Stimulated activated CD4-positive, alpha-beta T cell treated with anti-CD3 and anti-CD28 coated beads, Interleukin-15, amount 100 ng/mL, for 1 hour (primary cell): ENCODE measurements at places on chromosomes 2 and 18.

GRCh38 chr2:216118474-216118873, 9.3 kb downstream of the XRCC5 start:
- no peak for DNase-seq

DNA sequence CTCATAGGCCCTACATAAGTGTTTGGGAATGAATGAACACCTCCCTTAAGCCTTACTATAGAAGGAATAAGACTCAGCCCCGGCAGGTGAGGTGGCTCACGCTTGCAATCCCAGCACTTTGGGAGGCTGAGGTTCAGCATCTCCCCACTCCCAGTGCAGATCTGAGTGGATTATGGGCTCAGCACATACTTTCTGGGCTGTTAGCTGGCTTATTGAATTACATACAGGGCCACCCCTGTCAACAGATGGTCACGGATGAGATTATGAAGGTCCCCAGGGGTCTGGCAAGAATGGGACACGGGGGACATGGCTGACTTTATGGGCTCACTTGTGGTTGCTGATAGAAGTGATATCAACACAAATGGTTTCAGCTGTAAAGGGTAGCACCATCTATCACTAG, 322.3 kb downstream of the TSN start:
- no peak for DNase-seq

GRCh38 chr2:46574457-46575355, 95.3 kb downstream of the TMEM247 start:
- DNase-seq: no peak

DNA sequence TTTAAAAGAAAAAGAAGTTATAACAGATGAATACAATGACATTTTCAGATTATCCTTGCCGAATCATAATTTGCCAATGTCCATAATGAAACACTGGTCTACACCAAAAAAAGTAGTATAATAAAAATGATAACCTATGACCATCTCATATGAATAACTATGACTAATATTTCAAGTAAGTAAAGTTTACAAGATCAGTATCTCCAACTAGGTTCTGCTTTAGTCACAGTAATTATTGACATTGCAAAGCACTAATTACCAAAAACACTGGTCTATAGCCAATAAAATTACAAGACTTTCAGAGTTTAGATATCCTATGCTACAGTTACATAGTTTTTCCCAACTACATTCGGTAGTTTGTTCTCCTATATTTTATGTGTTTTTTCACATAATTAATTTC, 136.7 kb downstream of the MEMO1 start:
- no peak for DNase-seq

GRCh38 chr2:30665761-30666265, 141.4 kb downstream of the CAPN13 start:
- DNase-seq: no peak

- DNase-seq: no peak
Observed at GRCh38 chr18:9743200-9744016, 35.3 kb downstream of the RAB31 start.

DNA sequence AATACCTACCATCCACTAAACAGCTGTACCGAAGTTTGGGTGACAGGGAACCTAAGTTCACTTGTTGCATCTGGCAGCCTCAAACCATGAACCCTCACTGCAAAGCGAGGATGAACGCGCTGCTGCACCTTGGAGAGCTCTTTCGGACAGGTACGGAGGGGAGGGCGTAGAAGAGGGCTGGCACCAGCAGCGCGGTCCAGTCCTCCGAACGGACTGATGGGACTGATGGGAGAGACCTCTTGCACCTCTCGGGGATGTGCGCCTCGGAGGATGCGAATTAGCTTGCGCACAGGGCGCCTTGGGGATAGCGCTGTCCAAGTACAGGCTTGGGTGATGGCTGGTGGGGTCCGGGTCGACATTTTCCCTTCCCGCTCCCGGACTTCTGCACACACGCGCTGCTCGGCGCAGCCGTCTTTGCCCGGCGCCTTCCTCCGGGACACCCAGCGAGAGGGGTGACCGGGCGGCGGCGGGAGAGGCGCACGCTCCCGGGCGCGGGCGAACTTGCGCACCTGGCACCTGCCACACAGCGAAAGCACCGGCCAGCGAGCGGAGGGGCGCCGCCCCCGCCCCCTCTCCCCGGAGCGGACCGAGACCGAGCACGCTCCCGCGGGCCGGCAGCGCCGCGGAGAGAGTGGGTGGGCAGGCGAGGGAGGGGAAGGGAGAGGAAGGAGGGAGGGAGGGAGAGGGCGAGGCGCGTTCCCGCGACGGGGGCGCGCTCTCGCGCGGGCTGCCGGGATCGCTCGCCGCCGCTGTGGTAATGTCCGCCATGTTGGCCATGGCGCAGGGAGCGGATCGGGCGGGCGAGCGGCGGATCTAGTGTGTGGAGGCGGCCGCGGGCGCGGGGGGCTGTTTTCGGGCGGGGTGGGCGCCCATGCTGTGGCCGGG, at the start of gene EPC2:
EPC2 (plus strand) TSS at position 754 of the 885 bp plus-strand sequence. CDS start 267 bp downstream, outside the sequence.
- peak; percentile 86 for DNase-seq

DNA sequence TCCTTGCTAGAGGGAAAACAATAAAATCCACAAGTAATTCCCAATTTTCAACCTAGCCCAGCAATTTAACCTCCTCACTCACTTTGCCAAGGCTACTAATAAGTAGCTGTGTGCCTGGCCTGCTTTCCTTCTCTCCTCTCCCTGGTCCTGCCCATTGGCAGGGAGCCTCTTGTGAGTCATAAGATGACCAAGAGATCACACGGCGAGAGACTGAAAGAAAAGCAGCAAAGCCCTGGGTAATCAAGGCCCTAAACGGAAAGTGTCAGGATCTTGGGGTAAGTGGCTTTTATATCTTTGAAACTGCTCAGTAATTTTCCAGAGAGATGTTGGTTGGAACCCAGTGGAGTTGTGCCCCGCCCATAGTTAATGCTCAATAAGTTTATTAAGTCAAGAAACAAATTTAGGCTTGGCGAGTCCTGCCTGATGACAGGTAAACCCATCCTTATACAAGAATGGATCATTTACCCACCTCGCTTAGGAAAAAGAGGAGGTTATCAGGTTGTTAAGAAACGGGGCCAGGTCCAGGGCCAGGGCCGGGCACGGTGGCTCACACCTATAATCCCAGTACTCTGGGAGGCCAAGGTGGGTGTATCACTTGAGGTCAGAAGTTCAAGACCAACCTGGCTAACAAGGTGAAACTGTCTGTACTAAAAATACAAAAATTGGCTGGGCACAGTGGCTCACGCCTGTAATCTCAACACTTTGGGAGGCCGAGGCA, 10.0 kb upstream of the ADAM17 start:
- DNase-seq: no peak

DNA sequence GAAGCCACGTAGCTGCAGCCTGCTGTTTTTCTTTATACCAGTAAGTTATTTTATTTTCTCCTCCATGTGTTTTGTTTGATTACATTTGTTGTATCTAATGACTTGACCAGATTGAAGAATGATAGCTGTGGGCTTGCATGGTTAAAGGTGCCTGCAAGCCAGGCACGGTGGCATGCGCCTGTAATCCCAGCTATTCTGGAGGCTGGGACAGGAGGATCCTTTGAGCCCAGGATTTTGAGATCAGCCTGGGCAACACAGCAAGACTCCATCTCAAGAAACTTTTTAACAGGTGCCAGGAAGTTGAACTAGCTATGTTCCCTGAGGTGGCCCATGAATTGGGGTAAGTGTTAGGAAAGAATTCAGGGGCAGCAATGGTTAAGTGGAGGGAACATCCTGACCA, 179.4 kb downstream of the IRS1 start:
- DNase-seq: no peak

DNA sequence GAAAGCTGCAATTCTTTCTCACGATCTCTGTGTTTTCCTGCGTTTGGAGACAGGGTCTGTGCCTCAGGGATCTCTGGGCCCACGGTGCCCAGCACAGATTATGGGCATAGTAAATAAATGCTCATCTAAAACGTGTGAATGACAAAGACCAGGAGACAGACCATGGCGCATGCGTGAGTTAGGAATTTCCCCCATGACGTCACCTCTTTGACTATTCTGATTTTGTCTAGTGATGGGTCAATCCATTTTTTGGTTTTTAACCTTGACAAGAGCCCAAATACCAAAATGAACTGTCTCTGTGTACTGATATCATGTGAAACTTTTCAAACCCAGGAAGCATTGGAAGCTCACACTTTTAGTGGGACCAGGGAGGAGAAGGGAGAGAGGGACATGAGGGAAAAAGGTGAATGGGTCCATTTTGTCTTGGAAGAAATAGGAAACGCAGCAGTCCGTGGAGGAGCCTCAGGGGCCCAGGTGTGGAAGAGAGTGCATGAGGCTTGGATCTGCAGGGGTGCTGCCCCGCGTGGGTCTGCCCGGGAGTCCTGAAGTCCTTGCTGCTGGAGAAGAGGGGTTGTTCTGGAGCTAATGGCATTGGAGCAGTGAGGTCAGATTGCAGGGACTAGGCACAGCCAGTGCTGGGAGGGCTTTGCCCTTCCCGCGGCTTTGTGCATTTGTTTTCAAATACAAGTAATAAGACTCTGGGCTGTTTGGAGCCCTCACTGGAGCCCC, 172.2 kb downstream of the ASB1 start:
- no peak for DNase-seq

GRCh38 chr2:60884800-60885199, 3.4 kb downstream of the REL start:
- no peak for DNase-seq

DNA sequence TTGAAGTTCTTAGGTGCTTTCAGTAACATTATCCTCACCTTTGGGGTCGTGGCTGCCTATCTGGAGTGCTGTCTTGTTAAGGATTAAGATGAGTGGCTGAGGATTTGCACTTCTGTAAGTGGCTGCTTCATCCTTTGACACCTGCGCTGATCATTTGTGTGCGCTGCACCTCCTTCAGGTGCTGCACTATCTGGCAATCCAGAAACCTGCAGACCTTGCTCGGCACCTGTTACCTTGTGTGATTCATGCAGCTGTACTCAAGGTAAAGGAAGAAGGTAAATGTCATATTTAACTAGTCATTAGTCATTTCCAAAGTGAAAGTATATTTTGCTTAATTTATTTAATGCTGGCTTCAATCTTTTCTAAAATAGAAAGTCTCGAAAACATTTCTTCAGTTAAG, 110.3 kb downstream of the RAB3GAP1 start:
- DNase-seq: no peak

DNA sequence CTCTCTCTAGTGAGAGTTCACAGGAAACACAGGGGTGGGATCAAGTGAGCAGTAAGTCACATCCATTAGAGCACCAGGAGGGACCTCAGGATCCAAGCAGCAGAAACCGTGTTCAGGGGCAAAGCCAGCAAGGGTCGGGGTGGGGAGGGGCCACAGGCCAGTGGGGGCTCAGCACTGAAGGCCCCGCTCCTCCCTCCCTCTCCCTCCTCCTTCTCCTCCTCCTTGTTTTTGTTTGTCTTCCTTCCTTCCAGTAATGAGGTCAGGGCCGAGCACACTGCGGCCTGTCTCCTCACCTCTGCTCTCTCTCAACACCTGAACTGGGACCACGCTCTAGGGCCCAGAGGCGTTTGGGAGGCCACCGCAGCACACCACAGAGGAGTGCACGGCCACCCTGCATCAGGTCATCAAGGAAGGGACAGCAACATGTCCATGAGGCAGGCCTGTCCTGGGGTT, 20.9 kb downstream of the MTERF4 start:
- no peak for DNase-seq

DNA sequence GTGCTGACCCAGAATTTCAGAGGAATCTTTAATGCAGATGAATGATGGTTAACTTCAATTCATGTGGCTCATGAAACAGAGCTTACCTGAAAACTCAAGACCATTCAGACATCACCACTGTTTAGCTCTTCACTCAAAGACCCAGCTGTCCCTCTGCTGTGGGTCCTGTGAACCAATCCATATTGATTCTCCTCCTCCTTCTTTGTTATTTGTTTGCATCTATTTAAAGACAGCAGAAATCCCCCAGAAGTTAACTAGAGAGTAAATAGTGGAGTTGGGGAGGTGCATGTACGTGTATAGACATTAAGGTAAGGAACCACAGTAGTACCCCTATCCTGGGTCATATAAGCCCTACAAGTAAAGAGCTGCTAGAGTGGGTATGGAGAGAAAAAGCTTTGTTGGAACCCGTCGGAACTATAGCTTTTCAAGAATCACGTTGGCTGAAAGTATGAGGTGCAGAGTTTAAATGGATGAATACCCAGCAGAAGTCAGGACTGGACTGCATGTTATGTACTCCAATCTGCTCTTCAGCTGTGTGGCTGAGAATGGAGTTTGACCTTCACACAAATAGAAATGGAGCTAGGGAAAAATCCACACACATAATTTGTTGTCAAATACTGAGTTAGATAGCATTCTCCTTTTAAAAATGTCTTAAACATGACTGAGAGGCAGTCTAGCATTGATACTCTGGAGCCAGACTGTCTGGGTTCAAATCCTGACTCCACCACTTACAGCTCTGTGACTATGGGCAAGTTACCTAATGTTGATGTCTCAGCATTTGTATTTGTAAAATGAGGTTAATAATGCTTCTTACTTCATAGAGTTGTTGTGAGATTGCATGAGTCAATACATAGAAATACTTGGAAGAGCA, 81.7 kb upstream of the HK2 start:
- no peak for DNase-seq

- DNase-seq: no peak
Observed at GRCh38 chr2:237623428-237624403, 3.7 kb upstream of the LRRFIP1 start.

- no peak for DNase-seq
Observed at GRCh38 chr18:46624127-46624526, 32.9 kb downstream of the LOXHD1 start.

DNA sequence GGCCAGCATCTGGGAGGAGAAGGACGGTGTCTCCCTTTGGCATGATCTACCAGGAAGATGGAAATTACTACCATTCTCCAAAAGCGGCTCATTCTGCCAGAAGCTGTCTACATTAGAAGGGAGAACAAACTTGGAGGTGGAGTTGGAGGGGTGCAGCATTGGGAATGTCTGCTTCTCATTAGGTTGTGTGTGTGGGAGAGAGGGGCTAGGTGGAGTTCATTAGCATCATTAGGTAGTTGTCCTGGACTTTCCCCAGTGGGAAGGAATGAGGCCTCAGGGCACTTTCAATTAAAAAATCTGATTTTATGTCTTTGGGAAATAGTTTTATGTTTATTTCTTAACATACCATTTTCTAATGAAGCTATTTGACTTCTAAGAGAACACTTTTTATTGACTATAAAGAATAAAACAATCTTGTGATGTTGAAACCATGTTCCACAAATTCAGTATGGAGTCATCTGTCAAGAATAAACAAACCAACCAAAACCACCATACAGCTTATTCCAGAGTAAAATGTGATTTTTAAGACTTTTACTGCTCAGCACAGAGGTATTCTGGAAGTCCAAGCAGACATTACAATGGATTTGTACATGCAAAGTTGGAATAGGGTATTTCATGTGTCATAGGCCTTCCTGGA, 60.6 kb downstream of the VAPA start:
- DNase-seq: no peak

GRCh38 chr2:79901161-79901560, 388.3 kb downstream of the CTNNA2 start:
- no peak for DNase-seq

GRCh38 chr2:160893581-160893980, 266.6 kb upstream of the TANK start:
- DNase-seq: no peak

DNA sequence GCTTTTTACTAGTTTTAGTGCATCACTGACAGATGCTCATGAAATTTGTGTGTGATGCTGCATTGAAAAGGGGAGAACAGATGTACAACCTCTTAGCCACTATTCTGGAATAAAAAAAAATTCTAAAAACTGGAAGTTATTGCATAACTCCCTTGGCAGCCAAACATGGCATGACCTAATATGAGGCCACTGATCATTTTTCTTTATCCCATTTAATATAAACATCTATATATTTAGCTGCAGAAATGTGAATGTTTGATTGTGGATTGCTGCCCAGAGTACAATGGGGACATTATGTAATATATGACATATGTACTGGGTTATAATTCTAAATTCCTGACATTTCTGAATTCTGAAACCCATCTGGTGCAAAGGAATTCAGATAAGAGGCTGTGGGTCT, 86.5 kb downstream of the CDCA7 start:
- DNase-seq: no peak
